ENCODE measurements at places on chromosomes 6 and 20.

DNA sequence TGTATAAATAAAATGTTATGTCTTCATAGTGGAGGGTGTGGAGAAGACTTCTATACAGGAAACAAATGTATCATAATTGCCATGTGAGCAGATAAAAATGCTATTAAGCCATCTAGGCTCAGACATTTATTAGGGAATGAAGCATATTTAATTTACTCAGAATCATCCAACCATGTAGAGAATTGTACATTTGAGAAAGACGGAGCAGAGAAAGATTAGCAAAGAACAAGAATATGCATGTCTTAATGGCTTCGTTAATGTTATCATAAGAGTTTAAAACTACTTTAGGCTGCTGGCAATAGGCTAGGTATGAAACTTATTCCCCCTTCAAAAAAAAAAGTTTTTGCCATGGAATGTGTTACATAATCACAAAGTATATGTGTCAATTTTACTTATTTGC lies 6.1 kb downstream of the ANKRD6 start:
- no peak for DNase-seq

- DNase-seq: no peak
Observed at GRCh38 chr20:57806476-57806875, 96.7 kb upstream of the PMEPA1 start.

GRCh38 chr6:18219591-18219990 lies 44.7 kb downstream of the DEK start:
- peak; percentile 23 for DNase-seq

DNA sequence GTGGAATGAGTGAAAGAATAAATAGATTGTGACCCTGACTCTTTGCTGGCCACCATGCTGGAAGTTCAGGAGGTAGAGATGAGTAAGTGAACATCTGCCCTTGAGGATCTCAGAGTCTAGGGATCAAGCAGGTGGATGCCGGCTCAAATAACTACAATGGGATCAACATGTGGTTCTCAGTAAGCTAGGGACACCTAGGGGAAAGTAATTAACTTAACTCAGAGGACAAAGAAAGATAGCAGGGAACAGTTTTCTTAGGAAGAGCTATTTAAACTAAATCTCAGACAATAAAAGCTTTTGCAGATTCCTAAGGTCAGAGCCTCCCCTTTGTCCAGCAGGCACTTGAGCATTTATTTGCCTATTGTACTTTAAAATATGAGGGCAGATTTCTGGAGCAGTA lies 29.1 kb downstream of the SLC13A3 start:
- no peak for DNase-seq

DNA sequence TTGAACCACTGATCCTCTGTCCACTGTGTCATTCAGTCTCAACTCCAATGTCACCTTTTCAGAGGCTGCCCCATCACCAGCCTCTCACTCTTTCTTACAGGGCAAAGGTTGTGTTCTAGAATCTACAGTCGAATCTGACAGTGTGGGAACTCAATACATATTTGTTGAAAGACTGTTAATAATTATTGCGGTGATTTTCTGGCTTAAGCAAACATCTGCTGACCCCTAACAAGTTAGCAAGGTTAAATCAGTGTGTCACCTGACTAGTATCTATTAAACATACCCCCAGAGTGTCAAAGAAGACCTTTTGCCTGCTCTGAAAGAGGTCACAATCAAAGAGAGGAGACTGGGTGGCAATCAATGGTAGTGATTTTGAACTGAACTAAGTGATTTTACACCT lies 41.9 kb downstream of the ELOVL2 start:
- DNase-seq: no peak

DNA sequence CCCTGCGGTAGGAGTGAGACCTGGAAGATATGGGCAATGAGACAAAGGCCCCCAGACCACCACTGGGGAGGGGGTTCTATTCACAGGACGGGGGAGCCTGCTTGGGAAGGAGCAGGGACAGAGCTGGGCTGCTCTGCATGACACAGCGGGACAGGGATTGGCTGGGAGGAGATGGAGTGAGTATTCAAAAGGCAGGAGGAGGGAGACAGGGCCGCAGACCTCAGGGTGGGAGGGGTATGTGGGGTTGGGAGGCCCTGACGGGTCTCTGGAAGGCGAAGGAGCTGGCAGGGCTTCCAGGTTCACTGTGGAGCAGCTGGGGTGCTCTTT lies 60.8 kb upstream of the RPS6KA2 start:
- DNase-seq: no peak
